ENCODE measurements at places on chromosomes 3 and 15.

- H3K36me3 ChIP-seq = no peaks in the 10 kb centered on the region
- no peak overlapping the region for H3K4me3 ChIP-seq
- no peak overlapping the region for H3K27ac ChIP-seq
- peaks cover 2% of the 10 kb centered on the region for H3K4me1 ChIP-seq
- no peaks in the 10 kb centered on the region for H3K27me3 ChIP-seq
These were observed 467.1 kb downstream of the RAP2B start for GRCh38 chr3:153629148-153629547.

DNA sequence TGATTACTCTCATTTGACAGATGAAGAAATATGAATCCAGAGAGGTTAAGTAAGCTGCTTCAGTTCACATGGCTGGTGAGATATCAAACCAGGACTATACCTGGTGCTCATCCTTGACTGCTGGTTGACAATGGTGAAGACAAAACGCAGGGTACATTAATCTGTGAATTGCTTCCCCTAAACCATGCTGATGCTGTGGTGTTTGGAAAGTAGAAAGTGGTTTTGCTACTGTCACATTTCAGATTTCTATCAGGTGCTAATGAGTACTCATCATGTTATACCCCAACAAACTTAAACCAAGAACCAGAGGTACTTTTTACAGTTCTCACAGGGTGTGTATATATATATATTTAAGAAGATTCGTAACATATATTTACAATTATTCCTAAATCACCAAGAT is 85.0 kb upstream of the PRTG start:
- no peaks in the 10 kb centered on the region for H3K36me3 ChIP-seq
- no peak overlapping the region for H3K27ac ChIP-seq
- H3K4me1 ChIP-seq = peaks cover 11% of the 10 kb centered on the region

GRCh38 chr3:108387063-108387462 is 90.7 kb downstream of the HHLA2 start:
- no peaks in the 10 kb centered on the region for H3K36me3 ChIP-seq
- no peak for DNase-seq
- no peak overlapping the region for H3K27ac ChIP-seq
- H3K27me3 ChIP-seq = no peaks in the 10 kb centered on the region
- peaks cover 33% of the 10 kb centered on the region for H3K4me1 ChIP-seq
- H3K4me3 ChIP-seq = no peak overlapping the region

GRCh38 chr3:81728766-81729544 is 32.5 kb downstream of the GBE1 start:
- H3K27me3 ChIP-seq = no peaks in the 10 kb centered on the region
- no peak overlapping the region for H3K27ac ChIP-seq
- no peak overlapping the region for H3K4me3 ChIP-seq
- H3K36me3 ChIP-seq = no peaks in the 10 kb centered on the region

DNA sequence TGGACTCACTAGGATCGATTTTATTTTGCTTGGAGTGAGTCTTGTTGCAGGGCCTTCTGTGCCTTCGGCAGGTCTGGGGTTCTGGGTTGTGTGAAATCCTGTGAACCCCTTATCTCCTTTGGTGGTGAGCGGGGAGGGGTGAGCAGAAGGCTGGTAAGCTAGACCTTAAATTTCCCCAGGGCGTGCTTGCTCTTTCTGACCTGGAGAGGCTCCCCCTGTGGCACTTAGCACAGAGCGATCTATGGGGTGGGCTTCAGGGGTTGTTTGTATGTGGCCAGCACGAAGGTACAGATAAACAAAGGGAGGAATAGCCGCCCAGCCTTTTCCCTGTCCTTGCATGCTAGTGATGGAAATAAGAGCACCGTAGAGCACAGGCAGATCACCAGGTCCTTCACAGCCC is 11.8 kb downstream of the CACNA2D3 start:
- H3K36me3 ChIP-seq = no peaks in the 10 kb centered on the region
- no peak for DNase-seq
- no peaks in the 10 kb centered on the region for H3K4me1 ChIP-seq
- H3K27me3 ChIP-seq = peaks cover 2% of the 10 kb centered on the region

GRCh38 chr3:149619136-149619535 is 38.7 kb downstream of the WWTR1 start:
- DNase-seq = no peak
- H3K27me3 ChIP-seq = no peaks in the 10 kb centered on the region
- no peak overlapping the region for H3K27ac ChIP-seq
- no peaks in the 10 kb centered on the region for H3K36me3 ChIP-seq

- H3K36me3 ChIP-seq = no peaks in the 10 kb centered on the region
- H3K27ac ChIP-seq = no peak overlapping the region
- no peak overlapping the region for H3K4me3 ChIP-seq
- DNase-seq = no peak
These were observed 138.6 kb upstream of the PRICKLE2 start for GRCh38 chr3:64363842-64364241.

DNA sequence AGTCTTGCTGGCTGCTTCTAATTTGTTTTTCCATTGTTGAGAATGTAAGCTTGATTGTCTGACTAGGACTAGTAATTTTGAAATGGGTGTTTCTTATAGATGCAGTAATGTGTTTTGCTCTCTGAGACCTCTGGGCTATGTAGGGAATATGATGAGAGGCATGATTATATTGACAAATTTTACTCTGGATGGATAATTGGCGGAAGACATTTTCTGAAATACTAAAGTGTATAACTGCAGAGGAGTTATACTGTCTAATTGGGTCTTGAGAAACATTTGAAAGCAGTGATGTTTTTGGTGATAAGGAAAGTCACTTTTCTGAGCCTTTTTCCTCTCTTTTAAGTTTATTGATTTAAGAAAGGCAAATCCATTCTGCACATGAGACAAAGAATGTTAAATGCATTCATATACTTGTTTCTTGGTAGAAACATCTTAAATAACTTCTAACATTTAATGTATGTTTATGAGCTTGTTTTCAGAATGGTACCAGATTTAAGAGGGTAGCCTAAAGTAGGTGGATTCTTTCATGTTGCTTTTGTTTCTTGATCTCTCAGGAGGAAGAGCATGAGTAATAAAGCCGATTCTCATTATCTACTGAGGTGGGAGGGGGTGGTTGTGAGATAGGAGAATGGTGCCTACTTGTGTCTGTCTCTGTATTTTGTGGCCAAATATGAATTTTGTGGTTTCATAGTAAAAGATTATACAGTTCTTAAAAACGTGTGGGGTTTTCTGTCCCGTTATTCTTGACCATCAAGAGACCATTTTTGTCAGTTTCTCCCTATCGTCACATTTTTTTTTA is 2.0 kb downstream of the ATP2C1 start:
- DNase-seq = no peak
- peak overlapping the region; percentile 86 for H3K4me3 ChIP-seq
- no peaks in the 10 kb centered on the region for H3K27me3 ChIP-seq
- H3K27ac ChIP-seq = no peak overlapping the region

- H3K27ac ChIP-seq = no peak overlapping the region
- no peak overlapping the region for H3K4me3 ChIP-seq
- H3K27me3 ChIP-seq = 0 out of 2 replicates have a peak, but pooled peaks cover 5% of the 10 kb centered on the region
- DNase-seq = no peak
- H3K4me1 ChIP-seq = peaks cover 6% of the 10 kb centered on the region
- H3K36me3 ChIP-seq = no peaks in the 10 kb centered on the region
These were observed 100.4 kb downstream of the CORO2B start for GRCh38 chr15:68679161-68679560.

DNA sequence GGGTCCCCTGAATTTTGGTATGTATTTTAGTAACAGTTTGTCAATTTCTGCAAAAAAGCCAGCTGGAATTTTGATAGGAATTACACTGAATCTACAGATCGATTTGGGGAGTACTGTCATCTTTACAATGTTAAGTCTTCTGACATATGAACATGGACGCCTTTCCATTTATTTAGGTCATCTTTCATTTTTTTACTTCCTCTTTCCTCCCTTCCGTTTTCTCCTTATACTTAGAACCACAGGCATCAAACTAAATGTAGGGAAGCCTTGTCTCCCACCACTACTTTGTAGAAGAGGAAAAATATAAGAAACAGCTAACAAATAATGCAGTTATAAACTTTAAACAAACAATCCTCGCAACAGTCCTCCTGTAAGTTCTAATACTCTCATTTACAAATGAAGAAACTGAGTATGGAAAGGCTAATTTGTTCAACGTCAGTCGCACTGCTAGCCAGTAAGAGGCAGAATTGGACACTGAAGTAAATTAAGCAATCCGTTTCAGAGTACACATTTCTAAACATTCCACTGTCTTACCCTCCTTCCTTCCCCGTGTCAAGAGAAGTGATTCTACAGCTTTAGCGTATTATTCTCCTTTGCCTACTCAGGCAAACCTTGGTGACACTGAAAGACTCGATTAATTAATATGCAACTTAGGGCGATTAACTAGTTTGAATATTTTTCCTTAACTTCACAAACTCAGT is 25.6 kb downstream of the RHOA start:
- no peaks in the 10 kb centered on the region for H3K27me3 ChIP-seq
- H3K4me3 ChIP-seq = no peak overlapping the region
- DNase-seq = no peak
- peak overlapping the region; percentile 37 for H3K27ac ChIP-seq
- H3K36me3 ChIP-seq = peaks cover 4% of the 10 kb centered on the region
- H3K4me1 ChIP-seq = peaks cover 6% of the 10 kb centered on the region

DNA sequence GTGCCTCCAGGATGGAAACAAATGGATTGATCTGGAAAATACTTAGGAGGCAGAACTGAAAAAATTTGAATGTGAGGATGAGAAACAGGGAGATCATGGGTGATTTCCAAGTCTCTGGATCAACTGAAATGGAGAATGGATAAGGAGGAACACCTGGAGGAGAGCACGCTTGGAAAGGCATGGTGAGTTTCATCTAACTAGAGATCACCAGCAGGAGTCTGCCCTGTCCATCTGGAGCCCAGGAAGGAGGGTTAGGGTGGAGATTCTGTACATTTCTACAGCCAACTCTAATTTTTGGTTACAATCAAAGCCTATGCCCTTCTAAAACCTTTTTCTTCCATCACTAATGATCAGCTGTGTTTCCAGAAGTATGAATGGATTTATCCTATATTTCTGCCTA is 995.9 kb upstream of the CFAP20DC start:
- H3K36me3 ChIP-seq = no peaks in the 10 kb centered on the region
- no peak for DNase-seq
- no peak overlapping the region for H3K4me3 ChIP-seq
- H3K4me1 ChIP-seq = no peaks in the 10 kb centered on the region
- H3K27ac ChIP-seq = no peak overlapping the region

DNA sequence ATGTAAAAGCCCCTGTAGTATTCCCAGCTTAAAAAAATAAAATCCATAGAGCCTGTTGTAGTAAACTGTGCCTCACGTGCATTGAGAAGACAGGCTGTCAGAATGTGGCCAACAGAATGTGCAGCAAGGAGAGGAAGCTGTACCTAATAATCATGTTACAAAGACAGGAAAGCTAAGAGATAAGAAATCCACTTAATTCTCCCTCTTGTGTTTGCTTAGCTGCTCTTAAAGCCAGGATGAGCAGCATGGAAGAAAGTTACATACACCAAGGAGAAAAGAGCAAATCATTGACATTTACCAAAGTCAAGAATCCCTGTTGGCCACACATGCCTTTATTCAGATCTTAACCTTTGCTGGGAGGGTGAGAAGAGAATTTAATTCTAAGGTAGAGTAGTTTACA is 85.9 kb downstream of the TNIK start:
- no peaks in the 10 kb centered on the region for H3K36me3 ChIP-seq
- H3K4me3 ChIP-seq = no peak overlapping the region
- no peak overlapping the region for H3K27ac ChIP-seq

DNA sequence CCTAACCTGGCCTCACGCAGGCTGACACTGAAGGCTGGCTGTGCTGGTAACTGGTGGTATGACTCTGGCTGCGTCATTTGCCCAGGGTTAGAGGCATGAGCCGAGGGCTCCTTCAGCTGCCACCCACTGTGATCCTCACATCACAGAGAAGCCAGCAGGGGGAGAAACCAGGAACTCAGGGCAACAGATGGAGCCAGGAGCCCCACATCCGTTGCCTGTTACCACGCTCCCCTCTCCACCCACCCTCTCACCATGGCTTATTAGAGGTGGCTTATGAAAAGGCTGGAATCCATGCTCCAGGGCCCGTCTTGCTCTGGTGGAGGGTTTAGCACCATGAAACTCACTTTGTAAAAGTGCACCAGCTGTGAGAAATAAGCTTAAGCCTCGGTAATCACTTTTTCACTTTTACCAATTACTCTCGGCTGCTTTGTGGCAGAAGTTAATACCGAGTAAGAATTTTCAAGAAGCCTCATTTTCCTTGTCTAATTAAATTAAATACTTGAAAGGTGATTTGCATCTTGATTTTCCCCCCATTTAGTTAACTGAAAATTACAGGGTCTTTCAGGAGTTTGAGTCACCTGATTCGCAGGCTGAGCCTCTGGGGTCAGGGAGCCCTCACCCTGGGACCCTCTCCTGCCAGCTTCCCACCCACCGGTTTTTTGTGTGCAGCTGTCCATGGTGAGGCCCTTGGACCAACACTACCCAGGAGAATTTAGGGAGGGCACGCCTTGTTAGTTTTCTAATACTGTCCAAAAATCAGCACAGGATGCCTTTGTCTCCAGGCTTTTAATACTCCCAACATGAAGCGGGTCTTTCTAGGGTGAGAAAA is 60.9 kb downstream of the ASB7 start:
- H3K36me3 ChIP-seq = no peaks in the 10 kb centered on the region
- no peak overlapping the region for H3K27ac ChIP-seq
- no peaks in the 10 kb centered on the region for H3K27me3 ChIP-seq
- H3K4me3 ChIP-seq = no peak overlapping the region
- H3K4me1 ChIP-seq = no peaks in the 10 kb centered on the region
- DNase-seq = no peak

DNA sequence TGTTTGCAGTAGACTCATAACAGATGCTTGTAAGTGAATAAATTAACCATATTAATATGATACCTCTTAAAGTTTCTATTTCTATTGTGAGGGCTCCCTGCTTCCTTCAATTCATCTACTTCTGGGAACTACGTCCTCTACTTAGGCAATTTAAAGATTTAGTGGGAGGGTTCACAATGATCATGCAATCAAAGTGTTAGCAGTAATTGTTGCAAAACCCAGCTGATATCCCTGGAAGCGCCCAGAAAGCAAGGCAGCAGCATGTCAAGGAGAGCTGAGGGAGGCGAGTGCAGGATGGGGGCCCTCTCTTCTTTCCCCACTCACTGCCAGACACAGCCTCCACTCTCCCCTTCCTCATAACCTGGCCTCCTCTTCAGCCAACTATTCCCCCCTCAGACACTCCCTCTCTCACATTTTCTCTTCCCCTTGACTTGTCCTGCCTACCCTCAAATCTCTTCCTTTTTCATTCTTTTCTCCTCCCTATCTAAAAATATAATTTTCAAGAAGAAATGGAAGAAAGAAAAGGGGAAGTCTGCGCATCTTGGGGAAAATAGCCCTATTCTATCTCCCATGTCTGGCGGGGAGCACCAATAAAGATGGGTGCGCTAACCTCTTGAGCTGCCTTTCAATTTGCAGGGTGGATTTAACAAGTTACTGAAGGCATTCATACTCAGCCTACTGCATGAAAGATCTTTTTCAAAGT is 6.6 kb downstream of the TMEM212 start:
- DNase-seq = no peak
- no peak overlapping the region for H3K27ac ChIP-seq
- no peak overlapping the region for H3K4me3 ChIP-seq
- H3K27me3 ChIP-seq = no peaks in the 10 kb centered on the region

Measured in GM12878 (cell line).